ENCODE measurements at places on chromosomes 2 and 18. TPM values are rescaled to one million over a fixed set of nuclear protein-coding genes. Genes with fewer than 3 reads are reported as not detected.

DNER gene
- 0.45 TPM for total RNA-seq

METTL4 gene
- total RNA-seq = 9.5 TPM

DSG2 gene
- total RNA-seq = 4.3 TPM

PLA2R1 gene
- 28.8 TPM for total RNA-seq

DSG1 gene
- total RNA-seq = not detected

CD207 gene
- total RNA-seq = not detected

UGT1A3 gene
- not detected for total RNA-seq

TTC32 gene
- 11.4 TPM for total RNA-seq

DNA sequence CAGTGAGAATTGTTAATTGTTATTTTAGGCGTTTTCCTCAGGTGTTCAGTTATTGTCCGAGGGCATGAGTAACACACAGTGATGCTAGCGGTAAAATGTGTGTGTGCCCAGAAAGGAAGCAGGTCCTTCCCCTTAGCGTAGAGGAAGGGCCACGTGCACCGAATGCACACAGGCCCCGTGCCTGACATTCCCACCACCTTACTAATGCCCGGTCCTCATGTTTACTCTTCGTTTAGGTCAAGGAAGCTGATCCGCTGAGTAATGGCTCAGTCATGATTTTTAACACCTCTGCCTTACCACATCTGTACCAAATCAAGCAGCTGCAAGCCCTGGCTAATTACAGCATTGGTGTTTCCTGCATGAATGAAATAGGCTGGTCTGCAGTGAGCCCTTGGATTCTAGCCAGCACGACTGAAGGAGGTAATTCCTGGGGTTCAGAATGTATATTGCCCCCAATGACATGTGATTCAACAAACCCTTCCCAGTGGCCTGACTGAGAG lies 76.7 kb downstream of the MERTK start:
- DNase-seq = peak; percentile 69

DNA sequence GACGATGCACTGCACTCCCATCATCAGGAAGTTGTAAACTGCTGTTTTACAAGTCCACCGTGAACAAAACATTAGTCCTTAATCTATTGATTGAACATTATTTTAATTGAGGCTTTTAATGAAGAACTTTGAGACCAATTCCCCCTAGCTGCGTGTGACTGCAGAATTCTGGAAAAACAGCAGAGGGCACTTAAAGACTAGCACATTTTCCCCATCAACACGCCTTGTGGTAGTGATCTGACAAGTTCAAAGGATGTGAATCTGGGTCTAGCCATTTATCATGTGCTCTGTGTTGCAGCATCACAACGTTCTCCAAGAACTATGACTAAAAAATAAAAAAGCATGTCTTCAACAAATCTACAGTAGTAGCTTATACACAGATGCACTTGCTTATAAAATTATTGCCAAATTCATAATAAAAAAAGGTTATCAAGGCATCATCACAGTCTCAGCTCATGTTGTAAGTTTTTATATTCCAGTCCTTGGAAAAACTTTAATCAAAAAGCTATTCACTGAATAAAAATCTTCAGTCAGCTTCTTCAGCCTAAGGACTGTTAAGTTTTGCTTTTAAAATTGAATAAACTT lies 35.8 kb downstream of the SKOR2 start:
- no peak for DNase-seq

DNA sequence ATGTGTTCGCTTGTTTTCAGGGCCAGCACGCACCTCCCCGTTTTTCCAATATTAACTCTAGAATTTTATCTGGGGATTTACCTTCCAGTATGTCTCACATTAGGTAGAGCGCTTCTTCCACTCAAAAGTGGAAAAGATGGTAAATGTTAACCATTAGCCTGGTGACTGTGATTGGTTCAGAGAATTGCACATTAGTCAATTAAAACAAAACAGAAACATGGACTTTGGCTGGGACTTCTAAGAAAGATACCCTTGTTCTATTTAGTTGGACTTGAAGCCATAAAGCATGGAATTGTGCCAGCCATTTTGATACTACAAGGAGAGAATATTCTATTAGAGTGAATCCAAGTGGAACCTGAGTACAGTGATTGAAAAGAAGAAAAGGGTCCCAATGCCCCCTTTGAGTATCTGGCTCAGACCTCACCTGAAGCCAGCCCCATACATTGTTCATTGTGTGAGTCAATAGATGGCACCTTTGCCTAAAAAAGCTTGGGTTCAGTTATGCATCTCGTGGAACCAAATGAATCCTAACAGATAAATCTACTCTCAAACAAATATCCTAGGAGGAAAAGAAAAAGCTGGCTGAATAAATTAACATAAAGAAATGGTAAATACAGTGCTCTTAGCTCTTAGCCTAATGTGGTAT lies 354.3 kb downstream of the IRS1 start:
- no peak for DNase-seq

DNA sequence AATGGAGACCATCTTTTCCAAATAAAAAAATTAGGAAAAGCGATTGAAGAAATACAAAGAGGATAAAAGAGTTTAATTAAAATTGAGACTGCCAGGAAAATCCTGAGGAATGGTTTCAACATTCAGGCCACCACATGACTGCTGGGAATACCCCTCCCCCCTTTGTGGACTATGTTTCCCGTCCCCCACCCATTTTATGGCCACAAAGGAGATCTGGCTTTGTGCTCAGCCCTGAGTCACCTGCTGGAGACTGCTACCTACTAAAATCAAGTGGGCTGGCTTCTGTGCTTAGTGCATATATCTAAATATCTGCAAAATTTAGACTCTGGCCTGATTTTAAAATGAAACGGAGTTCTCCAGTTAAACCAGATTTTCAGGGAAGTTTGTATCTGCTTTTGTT lies 10.1 kb downstream of the RND3 start:
- DNase-seq = no peak

DNA sequence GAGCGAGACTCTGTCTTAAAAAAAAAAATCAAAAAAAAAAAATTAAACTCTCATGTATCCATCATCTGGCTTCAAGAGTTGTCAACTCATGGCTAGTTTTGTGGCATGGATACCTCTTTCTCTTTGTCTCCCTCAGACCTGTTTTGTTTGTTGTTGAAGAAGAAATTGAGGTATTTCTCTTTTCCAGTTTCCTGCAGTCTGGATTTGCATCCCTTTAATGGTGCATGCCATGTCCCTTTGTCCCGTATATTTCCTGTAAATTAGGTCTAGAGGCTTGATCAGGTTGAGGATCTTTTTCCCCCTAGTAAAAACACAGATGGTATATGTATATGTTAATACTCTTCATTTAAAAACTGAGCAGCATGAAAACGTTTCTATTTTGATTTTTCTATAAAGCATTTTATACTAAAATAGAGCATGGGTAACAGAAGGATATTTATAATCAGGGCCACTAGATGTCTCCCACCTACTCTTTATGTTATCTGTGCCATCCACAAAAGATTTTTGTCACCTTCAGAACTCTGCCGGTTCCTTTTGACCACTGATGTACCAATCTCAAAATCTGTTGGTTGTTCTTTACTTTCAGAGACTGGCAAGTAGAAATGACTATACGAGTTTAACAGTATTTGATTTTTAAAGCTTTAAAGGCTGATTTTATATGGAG lies 80.1 kb downstream of the GALNT1 start:
- no peak for DNase-seq

DNA sequence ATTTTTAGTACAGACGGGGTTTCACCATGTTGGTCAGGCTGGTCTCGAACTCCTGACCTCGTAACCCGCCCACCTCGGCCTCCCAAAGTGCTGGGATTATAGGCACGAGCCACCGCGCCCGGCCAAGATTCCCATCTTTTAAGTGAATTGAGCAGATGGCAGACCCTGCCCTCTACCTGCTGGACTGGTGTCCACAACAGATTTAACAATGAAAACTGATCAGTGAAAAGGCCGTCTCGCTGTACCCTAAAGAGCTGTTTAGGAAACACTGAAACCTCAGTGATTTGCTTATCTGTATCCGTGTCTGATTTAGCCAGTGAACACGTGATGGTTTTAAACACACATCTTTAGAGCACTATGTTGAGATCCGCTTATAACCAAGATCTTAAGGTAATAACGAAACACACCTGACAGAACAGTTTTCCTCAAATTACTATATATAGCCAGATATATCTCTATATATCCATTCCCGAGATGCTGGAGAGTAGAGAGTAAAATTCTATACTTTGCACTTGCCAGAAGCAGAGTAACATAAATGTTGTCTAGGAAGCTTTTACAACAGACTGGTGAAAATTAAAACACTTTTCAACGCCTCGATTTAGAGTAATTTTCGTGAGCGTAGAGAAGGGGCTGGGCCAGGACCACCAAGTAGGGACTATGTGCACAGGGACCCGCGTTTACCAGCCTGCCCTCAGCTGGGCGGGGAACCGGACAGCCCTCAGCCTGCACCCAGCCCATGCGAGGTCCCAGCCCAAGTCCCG lies 594 bp downstream of the FAM161A start:
- no peak for DNase-seq

DNA sequence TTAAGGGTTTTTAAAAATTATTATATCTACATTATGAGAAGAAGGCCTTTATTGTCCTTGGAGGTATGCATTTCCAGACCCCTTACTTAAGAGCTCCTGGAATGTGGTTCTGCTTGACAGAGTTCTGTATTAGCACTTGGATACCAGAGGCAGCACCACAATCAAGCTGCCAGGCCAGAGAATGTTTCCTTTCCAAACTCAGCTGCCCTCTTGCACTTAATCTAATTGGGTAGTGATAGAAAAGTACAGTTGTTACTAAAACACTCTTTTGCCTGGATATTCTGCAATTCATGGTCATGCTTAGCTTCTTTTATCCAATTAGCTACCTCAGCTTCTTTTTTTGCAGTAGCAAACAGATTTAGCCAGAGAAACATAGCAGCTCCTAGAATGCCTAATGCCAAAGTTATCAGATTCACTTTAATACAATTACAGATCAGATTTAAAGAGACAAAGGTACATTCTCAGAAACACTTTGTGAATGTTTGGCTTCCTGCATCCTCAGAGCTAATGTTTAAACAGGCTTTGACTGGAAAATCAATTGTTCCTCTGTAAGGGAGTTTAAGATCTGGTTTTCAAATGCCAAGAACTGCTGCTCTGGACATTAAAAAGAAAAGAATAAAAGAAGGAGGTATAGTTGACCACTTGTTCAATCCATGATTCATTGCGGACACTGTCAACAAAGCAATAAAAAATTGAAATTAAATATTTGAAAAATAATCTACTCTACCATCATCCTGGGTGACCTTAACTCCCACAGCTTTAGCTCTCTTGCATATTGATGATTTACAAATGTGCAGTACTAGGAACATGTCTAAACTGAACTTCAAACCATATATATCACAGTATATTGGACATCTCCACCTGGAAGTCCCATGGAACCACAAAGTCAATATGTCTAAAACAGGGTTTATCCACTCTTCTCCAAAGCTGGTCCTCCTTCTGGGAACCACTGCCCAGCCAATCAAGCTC lies 12.8 kb downstream of the NOSTRIN start:
- DNase-seq = no peak

- DNase-seq = no peak
Observed at GRCh38 chr2:207993151-207993763, 32.1 kb downstream of the PLEKHM3 start.

GRCh38 chr2:37337620-37338280 lies 6.7 kb upstream of the QPCT start:
- no peak for DNase-seq

DNA sequence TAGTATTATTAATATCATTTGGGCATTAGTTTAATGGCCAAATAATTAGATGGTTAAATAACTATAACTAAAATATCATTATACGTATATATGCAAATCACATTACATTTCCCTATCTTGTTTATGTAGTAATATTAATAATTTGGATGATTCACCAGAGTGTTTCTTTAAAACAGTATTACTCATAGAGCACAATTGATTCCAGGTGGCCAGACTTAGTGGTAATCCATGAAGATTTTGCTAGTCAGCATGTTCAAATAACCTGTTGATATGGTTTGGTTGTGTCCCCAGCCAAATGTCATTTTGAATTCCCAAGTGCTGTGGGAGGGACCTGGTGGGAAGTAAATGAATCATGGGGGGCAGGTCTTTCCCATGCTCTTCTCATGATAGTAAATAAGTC lies 782.3 kb downstream of the LRP1B start:
- no peak for DNase-seq

DNA sequence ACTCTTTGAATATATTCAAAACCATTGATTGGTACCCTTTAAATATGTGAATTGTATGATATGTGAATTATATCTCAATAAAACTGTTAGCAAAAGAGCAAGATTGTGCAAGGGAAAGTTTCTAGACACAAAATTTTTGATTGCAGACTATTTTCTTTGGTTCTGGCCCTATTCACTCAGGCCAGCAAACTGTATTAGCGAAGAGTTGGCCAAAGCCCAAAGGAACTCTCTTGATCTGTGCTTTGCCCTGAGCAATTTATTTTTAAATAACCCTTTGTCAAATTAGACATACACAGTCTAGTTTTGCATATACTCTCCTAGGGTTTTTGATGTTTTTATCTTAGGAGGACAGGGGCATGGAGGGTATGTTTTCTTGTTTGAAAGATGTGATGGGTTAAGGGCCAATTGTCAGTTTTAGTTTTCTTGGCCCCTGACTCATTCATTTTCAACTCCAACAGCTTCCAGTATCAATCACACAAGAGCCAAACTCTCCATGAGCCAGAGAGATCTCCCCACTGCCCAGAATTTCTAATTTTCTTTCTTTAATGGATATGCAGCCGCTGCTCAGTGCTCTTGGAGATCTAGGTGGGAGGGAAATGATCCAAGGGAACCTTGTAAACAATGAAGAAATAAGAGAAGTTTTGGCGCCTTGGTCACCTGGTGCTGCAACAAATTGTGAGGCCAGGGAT lies 231.5 kb downstream of the SRBD1 start:
- DNase-seq = no peak

DNA sequence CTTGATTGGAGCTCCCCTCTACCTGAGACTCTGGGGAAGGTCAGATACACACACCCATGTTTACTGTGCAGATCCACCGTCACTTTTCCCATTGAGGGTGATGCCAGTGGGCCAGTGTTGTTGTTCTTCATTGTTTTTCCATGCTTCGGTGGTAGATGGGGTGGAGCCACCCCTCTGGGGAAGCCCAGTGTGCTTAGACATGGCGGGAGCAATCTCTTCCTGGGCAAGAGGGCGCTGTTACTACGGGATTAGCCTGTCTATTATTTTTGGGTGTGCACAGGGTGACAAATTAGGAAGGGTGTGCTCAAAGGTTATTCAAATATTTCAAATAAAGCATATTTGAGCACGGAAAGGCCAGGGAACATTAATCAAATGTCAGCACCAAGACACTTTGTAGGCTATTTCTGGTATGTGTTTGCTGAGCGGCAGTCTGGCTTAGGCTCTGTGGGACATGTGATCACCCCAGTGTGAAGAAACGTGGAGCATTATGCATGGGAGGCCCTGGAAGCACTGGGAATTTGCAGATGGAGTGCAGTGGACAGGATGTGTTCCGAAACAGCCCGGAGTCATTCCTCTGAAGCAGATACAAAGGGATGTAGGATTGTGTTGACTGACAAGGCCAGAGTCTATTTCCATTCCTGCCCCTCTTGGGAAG lies 34.8 kb upstream of the SMIM21 start:
- DNase-seq = no peak

- no peak for DNase-seq
Observed at GRCh38 chr2:210660-211059, 53.2 kb downstream of the SH3YL1 start.

DNA sequence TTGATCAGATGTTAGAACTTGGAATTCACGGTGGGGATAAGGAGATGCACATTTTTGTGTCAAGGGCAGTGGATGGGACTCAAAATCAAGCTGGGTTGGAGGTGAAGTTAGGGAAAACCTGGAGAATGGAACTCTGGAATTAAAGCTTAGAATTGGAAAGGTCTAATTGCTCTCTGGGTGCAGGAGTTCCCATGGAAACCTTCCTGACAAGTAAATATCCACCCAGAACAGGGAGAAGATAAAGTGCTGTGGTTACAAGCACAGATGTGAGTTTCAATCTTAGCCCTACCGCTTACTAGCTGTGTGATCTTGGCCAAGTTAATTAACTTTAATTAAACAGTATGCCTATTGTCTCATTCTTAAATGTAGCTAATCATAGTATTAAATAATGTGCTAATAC lies 71.3 kb upstream of the TCF7L1 start:
- no peak for DNase-seq

Data from aorta (tissue), 5 donors.